ENCODE measurements at places on chromosomes 3 and 15. TPM values are rescaled to one million over a fixed set of nuclear protein-coding genes. Genes with fewer than 3 reads are reported as not detected.

Gene GATM
- total RNA-seq: 2.0 TPM

DNA sequence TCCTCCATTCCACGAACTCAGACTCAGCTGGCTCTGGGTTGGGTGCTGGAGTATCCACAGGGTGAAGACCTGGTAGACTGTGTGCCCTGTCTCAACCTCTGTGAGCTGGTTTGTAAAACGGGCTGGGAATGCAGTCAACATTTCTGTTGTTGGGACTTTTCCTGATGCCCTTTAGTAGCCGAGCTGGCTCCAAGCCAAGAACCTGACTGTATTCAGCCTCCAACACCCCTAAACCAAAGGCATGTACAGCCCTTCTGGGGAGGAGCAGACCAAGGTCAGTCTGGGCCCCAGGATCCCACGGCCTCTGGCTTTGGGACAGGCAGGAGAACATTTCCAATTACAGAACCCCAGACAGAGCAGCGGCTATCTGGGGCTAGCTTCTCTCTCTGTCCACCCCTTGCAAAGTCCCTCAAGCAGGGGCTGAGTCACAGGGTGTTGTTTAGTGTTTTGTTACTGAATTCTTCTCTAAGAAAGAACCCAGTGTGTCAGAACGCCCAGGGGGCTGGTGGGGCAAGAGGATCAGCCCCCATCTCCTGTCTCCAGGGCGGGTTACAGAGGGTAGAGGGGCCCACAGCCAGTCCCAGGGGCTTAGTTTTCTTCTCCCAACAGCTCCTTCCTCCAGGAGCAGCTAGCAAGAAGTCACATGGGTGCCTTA lies 56.8 kb upstream of the SLC6A6 start:
- DNase-seq: no peak

DNA sequence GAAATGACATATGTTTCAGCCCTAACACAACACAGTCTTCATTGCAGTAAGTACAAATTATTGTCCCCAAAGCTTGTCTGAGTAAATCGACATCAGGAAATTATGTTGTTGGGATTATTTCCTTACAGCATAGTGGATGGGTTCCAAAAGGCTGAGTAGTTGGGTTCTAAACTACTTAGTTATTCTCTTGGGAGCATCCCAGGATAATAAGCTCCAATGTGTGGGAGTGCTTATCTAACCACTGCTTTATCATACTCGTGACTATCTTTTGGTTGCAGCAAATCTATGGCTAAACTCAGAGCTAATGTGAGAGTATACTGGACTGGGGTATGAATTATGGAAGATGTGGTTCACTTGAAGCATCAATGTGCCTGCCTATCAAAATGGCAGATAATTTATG lies 128.5 kb downstream of the RBMS3 start:
- DNase-seq: no peak

Gene KCNMB2
- not detected for total RNA-seq

DNA sequence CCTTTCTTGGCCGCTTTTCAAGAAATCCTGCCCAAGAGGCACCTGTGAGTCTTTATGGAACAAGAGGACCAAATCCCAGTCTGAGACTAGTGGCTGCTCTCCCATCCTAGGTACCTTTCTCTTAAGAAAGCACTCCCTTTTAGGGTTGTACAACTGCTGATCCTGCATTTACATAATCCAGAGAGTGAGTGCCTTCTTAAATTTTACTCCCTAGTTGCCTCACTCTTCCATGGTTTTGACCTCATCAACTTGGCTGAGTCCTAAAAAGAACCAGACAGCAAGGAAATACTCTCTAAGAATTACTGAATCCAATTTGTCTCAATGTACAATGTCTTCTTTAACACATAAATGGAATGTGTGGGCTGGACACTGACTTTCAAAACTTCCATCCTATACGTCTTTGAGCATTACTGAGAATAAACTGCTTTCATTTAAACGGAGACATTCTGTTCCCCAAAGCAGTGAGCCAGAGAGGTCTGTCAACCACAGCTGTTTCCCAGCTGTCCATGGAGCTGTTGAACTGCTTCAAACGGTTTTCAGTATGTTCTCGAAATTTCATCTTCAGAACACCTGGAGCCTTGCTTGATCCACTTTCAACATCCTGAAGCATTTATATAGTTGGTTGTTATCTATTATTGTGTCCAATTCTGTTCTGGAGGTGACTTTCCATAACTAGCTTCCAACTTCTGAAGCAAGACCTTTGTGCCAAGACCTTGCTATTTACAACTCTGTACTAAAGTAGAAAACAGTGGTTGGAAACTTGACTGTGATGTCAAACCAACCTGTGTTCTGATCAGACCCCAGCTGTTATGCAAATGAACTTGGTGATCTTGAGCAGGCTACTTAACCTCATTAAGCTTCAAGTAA lies 179.1 kb downstream of the SLC9A9 start:
- DNase-seq: no peak

DNA sequence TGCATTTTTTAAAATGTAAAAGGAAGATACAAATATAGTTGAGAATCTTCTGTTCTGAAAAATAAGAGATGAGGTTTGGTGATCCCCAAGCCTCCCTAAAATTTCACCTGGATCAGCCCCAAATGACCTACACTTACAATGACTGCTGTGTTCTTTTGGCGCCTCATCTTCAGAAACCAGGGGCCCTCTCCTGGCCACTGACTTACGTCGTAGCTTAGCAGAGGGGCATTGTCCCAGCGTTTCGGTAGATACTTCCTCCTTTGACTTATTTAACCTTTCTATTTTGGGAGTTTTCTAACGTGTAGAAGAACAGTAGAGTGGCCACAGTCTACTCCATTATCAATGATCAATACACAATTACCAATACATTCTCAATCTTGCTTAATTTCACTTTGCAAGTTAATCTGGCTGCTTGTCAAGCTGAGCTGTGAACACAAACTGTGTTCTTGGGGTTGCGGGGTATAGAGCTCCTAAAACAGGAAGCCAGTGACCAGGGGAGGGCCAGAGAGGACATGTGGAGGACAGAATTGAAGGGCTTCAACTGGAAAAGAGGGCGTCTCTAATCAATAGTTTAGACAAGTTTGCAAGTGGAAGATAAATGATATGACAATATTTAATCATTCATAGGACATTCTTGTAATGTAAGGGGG lies 419.5 kb downstream of the LPP start:
- DNase-seq: no peak

GRCh38 chr3:66393333-66394005 lies 107.4 kb downstream of the LRIG1 start:
- no peak for DNase-seq

Gene SSR3
- 147 TPM for total RNA-seq

DNA sequence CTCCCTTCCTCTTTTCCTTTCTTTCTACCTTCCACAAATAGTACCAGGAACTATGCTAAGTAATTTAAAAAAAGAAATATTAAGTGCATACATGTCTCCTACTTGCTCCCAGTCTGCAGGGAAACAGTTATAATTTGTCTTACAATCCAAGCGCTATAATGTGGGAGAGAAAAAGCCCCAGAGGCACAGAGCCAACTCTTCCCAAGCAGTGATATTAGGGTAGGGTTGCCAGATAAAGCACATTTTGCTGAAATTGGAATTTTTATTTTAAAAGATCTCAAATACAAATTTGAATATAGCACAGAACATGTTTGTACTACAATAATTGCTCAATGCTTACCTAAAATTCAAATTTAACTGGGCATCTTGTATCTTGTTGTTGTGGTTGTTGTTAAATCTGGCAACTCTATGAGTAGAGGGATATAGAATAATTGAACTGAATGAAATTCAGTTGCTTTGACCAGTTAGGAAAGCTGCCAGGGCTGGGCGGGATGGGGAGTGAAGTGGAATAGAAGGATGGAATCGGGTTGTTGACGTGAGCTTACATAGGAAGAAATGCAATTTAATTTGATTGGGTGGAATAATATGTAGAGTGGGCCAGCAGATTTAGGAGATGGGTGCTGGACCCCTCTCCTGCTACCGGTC lies 52.6 kb upstream of the USP3 start:
- no peak for DNase-seq

DNA sequence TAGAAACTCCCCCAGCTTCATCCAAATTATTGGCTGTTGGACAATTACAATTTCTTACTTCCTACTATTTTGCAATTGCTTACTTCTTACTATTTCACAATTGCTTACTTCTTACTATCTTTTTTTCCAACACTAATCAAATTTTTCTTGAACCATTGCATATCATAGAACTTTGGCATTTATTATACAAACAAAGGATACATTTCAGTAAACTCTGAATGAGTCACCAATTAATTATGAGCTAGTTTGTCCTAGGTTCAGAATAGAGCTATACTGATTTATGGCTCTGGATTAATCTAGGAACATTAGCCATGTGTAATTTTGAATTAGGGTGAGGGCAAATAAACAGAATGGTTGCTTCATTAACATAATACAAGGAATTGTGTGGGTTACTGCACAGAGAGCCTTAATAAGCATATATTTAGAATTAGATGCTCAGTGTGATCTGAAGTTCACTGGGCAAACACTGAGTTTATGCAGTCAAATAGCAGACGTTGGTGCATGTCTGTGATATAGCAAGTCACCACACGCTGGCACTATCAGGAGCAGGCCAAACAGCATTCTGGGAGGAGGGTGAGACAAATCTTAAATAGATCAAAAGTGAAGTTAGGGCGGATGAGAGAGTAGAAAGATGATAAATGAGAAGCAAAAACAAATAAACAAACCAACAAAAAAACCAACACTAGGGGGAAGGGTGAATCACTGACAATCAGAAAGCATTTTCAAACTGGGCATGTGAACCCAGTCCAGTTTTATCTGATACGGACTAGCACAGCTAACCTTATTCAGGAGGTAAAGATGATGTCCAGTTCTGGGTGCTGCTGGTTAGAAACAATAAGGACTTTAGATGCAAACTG lies 21.5 kb downstream of the GABRR3 start:
- DNase-seq: no peak

DNA sequence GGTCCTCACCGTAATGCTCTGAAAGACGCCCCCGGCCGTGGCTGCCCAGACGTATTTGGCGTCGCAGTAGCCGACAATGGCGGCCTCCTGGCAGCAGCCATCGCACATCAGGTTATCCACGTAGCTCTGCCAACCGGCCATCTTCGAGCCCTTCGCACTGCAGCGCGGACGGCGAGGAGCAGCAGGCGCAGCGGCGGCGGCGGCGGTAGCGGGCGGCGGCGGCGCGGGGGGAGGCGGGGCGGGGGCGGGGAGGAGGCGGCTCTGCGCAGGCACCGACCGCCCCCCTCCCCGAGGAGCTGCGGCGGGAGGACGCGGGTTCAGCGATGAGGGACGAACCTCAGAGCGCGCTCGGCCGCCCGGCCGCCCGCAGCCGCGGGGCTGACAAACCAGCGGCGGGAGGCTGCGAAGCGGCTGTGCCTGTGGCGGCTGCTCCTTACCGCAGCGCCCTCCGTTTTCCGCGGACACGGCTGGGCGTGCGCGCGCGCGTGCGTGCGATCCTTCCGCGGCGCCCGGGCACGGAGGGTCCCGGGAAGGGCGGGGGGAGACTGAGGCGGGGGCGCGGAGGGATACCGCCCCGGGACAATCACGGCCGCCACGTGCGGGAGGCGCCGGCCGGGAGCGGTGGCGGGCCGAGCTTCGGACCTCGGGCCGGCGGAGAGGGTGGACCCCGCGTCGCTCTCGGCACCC lies at the start of gene PFN2:
PFN2 (minus strand) TSS at position 180 of the 687 bp plus-strand sequence; CDS start at position 141, 39 bp downstream.
- peak; percentile 53 for DNase-seq

GRCh38 chr3:30520699-30521098 lies 85.7 kb upstream of the TGFBR2 start:
- no peak for DNase-seq

Gene CFAP161
- not detected for total RNA-seq

DNA sequence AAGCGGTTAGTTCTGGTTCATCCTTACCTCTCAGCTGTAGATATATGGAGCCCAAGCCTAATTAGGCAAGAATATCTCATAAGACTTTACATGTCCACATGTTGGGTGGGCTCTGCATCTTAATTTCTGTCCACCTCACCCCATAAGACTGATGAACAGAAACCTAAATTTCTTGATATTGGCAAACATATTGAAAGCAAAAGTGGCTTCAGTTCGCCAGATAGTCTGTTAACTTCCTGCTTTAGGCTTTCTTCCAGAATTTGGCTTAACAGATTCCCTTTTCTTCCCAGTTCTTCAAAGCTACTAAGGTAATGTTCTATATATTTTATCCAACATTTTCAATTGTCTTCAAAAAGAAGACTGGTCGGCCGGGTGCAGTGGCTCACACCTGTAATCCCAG lies 19.7 kb downstream of the GABPB1 start:
- no peak for DNase-seq

- DNase-seq: no peak
Measured at GRCh38 chr3:177378168-177378567, 180.9 kb upstream of the TBL1XR1 start.

DNA sequence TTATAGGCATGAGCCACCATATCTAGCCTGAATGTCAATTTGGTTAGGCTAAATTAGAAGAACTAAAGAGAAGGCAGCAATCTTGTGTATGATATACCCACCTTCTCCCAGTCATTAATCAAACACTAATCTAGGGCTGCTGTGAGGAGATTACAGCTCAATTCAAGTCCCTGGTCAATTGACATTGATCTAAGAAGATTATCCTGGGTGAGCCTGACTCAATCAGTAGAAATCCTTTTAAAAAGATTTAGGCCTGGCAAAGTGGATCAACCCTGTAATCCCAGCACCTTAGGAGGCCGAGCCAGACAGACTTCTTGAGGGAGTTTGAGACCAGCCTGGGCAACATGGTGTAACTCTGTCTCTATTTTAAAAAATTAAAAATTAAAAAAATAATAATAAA lies 2.5 kb upstream of the DNAH12 start:
- no peak for DNase-seq

Gene GOLGA8S
- 0.73 TPM for total RNA-seq

DNA sequence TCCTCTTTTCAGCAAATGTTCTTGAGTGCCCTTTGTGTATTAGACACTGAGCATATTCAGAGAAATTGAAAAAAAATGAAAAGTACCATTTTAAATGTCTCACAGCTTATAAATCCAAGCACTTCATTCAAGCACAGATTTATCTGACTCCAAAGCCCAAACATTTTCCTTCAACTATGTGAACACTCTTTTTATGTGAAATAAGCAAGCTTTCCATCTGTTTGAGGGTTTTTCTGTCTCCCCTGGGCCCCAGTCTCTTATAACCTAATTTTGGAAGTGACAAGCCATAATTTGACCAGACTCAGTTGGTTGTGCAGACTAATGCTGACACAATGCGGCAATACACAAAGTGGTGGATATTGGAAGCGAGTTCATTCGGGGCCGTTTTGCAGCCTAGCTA lies 170.3 kb downstream of the CNTN6 start:
- DNase-seq: no peak

Gene WNT5A
- 0.16 TPM for total RNA-seq

DNA sequence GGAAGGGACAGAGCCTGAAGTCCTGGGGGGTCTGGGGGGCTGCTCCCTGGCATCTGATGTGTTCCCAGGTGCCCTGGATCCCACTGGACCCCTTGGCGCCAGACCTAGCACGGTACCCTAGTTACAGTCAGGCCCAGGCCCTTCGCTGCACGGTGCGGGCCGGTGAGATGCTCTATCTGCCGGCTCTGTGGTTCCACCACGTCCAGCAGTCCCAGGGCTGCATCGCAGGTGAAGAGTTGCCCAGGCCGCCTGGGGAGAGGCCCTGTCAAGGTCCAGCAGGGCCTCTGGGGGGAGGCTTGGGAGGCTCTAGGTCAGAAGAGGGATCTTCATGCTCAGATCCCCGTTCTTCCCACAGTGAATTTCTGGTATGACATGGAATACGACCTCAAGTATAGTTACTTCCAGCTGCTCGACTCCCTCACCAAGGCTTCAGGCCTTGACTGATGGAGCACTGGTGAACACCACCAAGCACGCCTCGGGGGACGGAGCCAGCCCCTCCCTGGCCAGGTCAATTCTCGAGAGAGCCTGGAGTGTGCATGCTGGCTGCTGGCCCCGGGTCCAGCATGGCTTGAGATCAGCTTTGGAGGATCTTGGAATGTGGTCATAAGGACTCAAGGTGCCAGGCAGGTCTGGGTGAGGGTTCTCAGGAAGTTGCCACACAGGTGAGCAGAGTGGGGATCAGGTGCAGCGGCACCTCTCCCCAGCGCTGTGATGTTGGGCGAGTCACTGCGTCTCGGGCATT lies 1.8 kb upstream of the PLA2G4B start:
- no peak for DNase-seq
